Activated T-cell treated with anti-CD3 and anti-CD28 coated beads, Interleukin-2, amount 50 U/mL, for 48 hours (primary cell): ENCODE measurements at places on chromosomes 3 and 15.

DNA sequence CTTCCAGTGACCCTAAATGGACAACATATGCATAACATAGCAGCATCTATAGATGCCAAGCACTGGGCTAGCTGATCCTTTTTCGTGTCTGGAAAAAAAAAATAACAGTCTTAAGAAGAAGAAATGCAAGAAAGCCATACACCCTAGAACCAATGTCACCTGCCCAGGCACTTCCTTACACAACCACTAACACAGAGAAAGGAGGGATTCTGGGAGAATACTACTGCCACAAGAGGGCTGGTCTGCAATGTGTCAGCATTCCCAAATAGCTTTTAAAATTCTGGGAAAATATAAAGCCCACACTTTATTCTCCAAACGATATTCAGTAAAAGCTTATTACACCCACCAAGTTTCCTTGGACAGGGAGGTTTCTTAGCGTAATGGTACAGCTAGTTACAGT, 271.2 kb downstream of the TBL1XR1 start:
- DNase-seq, result no peak

DNA sequence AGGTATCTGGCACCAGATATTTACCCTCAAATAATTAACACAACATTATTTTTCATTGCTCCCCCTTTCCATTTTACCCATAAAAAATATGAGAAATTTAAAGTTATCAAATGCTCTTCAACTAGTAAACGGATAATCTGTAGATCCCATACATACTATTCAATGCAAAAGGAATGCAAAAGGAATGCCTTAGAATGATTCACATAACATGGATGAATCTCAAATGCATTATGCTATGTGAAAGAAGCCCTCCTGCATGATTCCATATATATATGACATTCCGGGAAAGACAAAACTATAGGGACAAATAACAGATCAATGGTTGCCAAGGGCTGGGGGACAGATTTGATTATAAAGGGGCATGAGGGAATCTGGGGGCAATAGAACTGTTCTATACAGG, 195.7 kb downstream of the STT3B start:
- DNase-seq, result no peak

- DNase-seq, result peak; percentile 70
Measured at GRCh38 chr15:101320501-101321052, 25.5 kb upstream of the SNRPA1 start.

- no peak for DNase-seq
Measured at GRCh38 chr15:37695719-37696118, 238.7 kb upstream of the TMCO5A start.

GRCh38 chr3:43102773-43103480, 3.0 kb downstream of the POMGNT2 start:
- DNase-seq, result no peak

- no peak for DNase-seq
Measured at GRCh38 chr3:144407335-144407734, 435.7 kb downstream of the DIPK2A start.

- no peak for DNase-seq
Measured at GRCh38 chr3:51836606-51837005, 24.8 kb upstream of the IQCF2 start.

DNA sequence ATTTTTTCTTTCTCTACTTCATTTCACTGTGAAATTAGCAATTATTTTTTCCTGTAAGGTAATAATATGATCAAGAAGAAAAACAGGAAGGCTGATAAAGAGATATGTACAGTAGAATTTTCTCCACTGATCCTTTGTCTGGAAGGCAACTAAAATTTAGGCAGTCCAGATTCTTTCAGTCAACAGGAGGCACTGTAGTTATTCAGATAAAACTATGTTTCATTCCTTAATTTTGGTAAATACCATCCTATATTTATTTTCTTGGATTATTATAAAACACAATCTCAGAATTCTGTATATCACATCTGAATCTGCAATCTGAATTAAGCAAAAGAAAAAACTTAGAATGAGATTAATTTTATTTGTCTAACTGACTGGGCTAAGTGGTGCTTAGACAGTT, 343.2 kb downstream of the LSAMP start:
- DNase-seq, result no peak

- peak; percentile 26 for DNase-seq
Measured at GRCh38 chr15:81480645-81481053, 106.6 kb upstream of the TMC3 start.

- no peak for DNase-seq
Measured at GRCh38 chr3:43053291-43053690, 52.6 kb downstream of the POMGNT2 start.
